Central memory CD4-positive, alpha-beta T cell (primary cell): ENCODE measurements at places on chromosomes 3 and 15.

DNA sequence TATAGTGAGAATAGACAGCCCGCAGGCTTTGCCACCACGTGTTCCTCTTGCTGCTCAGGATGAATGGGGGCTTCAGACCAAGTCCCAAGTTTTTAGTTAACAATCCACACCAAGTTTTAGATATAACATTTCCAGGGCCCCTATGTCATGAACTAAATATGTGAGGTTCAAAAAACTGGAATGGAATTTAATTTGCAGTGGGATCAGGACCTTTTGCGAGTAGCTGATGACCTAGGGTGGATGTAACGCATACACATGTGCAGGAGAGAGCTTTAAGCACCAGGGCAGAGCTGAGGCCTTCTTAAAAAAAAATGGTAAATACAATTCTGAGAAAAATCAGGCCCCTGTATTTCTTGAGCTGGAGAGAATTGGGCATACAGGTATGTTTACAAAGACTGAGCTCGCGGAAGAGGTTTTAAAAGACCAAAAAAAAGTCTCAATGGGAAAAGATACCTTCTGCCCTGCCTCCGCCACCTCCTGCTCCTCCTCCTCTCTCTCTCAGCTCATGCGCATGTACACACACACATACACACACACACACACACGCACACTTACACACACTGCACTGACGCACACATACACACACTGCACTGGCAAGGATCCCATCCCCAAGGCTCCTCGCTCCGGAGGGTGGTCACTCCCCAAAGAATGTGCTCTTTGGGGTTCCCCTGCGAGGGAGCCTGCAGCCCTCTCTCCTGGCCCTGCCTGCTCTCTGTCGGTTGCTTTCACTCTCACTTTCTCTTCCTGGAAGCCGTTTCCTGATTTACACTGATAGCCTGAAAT is 48.2 kb upstream of the IGF1R start:
- DNase-seq: no peak

- DNase-seq: no peak
These were observed 481.5 kb downstream of the LPP start for GRCh38 chr3:188635258-188636042.

GRCh38 chr3:131396170-131396569 is 14.6 kb downstream of the NUDT16 start:
- DNase-seq: no peak

DNA sequence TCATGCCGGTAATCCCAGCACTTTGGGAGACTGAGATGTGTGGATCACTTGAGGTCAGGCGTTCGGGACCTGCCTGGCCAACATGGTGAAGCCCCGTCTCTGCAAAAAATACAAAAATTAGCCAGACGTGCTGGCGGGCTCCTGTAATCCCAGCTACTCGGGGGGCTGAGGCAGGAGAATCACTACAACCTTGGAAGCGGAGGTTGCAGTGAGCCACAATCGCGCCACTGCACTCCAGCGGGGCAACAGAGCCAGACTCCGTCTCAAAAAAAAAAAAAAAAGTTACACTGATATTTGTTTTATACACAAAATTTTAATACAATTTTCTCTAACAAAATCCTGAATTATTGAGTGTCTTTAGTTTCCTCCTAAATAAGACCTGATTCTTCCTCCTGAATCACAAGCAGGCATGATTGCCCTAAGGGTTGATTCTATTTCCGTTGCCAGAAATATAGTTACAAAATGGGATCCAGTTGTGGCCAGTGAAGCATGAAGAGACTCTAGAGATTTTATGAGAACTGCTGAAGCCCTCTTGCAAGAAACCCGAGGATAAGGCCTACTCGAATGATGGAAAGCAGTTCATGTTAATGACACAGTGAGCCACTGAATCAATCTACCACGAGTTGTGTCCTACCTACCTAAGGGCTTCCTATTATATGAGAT is 9.6 kb upstream of the SMARCC1 start:
- no peak for DNase-seq

DNA sequence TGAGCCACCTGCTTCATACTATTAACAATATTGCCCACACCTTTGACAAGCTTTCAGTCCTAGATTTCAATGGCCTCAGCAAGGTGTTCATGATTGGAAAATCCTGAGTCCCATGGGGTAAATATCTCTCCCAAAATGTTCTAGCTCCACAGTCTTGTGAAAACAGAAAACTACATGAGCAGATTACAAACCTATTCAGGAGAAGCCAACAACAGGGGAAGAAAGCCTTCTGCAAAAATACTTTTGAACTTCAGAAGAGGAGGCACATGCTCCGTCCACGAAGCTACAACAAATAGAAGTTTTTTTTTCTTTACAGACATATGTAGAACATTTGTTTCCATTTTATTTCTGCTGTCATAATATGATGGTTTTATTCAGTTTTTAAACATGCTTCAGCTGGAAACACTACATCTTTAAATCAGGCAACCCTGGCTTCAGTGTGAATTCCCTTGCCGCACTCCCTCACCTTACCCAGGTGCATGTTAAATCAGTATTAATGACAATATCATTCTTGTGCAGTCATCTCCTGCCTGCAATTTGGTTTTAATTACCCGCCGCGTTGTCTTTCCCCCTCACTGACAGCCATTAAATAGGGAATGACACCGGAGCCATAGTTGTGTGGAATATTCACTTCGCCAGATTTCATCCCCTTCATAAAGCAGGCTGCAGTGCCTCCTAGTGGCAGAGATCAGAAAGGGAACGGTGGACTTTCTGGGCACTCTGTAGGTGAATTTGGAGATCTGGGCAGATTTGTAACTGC is 725.5 kb upstream of the ARRDC4 start:
- DNase-seq: no peak

GRCh38 chr3:172177046-172177445 is 137.7 kb downstream of the FNDC3B start:
- DNase-seq: no peak

DNA sequence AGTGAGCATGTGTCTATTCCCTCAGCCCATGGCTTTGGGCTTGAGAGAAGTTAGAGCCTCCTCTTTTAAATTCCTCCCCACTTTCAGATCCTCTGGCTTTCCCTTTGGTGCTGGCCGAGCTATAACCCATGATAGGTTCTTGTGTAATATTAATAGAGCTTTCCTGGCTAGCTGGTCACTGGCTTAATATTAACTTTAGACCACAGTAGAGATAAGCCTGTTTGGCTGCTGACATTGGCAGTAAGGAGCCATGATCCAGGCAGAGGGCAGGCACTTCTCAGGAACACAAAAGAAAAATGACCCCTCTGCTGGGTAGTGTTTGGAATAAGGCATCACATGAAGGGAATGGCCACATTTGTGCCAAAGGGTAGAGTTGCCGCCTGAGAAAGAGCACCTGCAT is 65.4 kb upstream of the UMPS start:
- DNase-seq: no peak

GRCh38 chr3:48437812-48438211 is 2.1 kb downstream of the CCDC51 start:
- no peak for DNase-seq

DNA sequence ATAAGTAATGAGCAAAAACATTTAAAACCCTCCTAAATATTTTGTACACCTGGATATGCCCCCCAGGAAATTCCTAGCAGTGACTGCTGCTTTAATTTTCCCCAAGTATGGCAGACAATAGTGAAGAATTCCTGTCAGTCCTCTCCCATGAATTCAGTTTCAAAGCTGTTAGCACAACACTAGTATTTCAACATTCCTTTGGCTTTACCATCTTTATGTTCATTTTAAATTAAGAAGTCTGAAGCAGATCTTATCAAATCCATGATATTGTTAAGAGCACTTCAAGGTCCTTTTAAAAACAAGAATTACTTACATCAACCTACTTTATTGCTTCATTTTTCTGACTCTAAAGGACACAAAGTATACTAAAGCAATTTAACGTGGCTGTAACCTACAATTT is 28.8 kb upstream of the CDIN1 start:
- no peak for DNase-seq

DNA sequence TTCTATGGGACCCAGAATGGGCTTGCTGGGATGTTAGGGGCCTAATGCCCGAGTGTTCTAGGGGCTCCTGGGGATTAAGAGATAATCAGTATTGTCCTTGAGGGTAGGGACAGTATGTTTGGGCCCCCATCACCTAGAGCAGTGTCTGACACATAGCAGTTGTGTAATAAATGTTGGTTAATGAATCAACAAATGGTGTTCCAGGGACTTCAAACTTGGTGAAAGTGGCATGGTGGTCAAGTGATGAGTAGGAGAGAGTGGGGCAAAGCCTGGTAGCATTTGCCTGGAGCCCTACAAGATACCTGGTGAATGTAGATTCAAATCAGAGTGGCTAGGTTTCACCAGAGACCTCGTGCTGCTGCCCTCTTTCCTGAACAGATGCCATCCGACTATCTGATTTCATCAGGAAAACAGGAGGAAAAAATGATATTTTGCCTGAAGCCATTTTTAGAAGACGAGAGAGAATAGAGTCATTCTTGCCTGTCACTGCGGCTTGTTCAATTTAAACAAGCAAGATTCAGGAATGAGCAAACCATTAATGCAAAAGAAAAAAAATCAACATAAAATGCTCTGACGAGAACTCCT is 117.3 kb downstream of the RPL22L1 start:
- DNase-seq: no peak

- no peak for DNase-seq
These were observed at the start of gene GLDN for GRCh38 chr15:51341366-51342226. Gene GLDN, plus strand, starts transcription at chr15:51341655. Its CDS starts 30 bp downstream, at chr15:51341685.

DNA sequence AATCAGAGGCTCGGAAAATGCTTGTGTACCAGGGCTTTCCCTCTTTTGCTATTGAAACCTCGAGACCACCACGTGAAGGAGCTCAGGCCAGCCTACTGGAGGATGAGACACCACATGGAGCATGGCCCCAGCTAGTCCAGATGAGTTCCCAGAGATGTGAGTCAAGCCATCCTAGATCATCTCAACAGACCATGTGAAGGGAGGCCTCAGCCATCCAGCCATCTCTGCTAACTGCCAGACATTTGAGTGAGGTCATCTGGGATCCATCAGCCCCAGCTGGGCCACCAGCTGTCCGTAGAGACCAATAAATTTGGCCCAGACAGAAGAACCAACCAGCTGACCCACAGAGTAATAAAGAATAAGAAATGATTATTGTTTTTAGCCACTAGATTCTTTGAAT is 62.8 kb upstream of the PROK2 start:
- DNase-seq: no peak

- DNase-seq: no peak
These were observed 2.2 kb downstream of the TAGLN3 start for GRCh38 chr3:112000966-112001365.

GRCh38 chr3:169083885-169084284 is 579.6 kb downstream of the MECOM start:
- no peak for DNase-seq

GRCh38 chr3:126498929-126499328 is 18.6 kb downstream of the UROC1 start:
- DNase-seq: no peak

GRCh38 chr3:39990532-39990931 is 181.1 kb downstream of the MYRIP start:
- DNase-seq: no peak

GRCh38 chr15:101014921-101015841 is 96.0 kb downstream of the LRRK1 start:
- peak; percentile 32 for DNase-seq

DNA sequence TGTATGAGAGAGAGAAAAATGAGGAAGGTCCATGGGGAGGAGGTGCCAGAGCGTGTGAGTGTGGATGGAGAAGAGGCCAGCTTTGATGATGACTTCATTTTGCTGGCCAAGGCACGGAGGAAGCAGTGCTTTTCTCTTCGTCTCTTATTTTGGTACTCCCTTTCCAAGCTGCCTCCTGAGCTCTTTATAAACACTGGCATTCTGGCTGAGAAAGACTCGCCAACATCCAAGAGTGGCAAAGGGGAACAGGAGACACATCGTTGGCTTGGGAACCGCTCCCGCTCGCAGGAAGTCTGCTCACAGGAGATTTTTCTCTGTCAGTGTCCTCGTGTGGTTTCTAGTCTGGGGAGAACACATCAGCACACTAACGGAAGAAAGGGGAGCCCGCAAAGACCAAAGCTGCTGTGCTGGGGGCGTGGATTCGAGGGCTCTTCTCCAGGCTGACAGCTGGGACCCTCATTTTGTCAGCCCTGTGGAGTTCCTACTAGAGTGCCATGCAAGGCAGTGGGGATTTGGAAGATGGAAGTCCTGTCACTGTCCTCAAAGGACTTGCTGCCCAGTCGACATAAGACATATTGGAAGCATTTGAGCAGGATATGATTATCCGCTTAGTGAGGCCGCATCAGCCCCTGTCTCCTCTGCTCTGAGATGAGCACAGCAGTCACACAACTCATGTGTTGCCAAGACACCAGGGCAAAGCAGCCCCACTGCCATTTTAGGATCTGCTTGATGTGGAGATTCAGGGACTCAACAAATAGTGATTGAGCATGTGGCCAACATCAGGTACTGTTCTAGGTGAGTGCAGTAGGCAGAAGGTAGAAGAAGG is 8.0 kb upstream of the SEMA4B start:
- DNase-seq: no peak

GRCh38 chr3:12226031-12226430 is 62.8 kb upstream of the PPARG start:
- DNase-seq: no peak

GRCh38 chr3:144189044-144189443 is 217.4 kb downstream of the DIPK2A start:
- DNase-seq: no peak

- no peak for DNase-seq
These were observed 1.7 kb upstream of the COL7A1 start for GRCh38 chr3:48596676-48597407.

- DNase-seq: no peak
These were observed 2.6 kb upstream of the NGLY1 start for GRCh38 chr3:25785826-25786225.

DNA sequence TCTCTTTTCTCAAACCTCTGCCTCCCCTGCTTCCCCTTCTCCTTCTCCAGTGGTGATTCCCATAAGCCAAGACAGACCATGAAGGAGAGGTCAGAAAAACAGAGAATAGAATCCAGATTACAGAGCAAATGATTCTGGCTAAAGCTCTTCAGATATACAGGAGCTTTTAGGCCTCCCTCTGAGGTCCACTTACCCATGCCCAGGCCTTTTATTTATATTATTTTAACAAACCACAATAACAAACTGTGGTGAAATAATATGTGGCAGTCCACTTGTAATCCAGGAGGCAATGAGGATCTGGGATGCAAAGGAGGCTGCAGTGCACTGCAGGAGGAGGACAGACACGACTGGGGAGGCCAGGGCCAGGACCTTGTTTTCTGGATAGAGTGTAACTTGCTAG is 104.1 kb downstream of the STAC start:
- no peak for DNase-seq

DNA sequence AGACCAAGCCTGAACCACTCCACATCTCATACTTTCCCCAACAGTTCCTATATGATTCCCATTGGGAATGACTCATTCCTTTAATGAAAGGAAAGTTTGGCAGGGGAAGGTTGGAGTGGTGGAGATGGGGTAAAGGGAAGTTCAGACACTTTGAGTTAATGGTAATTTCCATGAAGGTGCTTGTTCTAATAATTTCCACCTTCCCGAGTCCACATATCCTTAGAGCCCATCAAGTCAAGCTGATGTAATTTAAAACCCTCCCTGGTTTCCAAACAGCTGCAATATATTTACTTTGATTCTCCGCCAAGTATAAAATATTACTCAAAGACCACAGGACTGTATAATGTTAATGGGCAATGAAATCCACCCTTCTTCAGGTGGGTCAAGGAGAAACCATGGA is 95.0 kb upstream of the GALNT15 start:
- no peak for DNase-seq

- no peak for DNase-seq
These were observed 708 bp downstream of the ESYT3 start for GRCh38 chr3:138434875-138435772.

- DNase-seq: no peak
These were observed 339.0 kb downstream of the IL5RA start for GRCh38 chr3:2771193-2771592.

GRCh38 chr15:76309601-76310330 is 1.5 kb downstream of the ETFA start:
- DNase-seq: no peak

GRCh38 chr15:49692514-49693090 is 71.8 kb downstream of the DTWD1 start:
- DNase-seq: no peak
